Urinary bladder (tissue), 4 donors: ENCODE measurements at places on chromosomes 6 and 20. TPM values are rescaled to one million over a fixed set of nuclear protein-coding genes. Genes with fewer than 3 reads are reported as not detected.

- no peak for DNase-seq
Observed at GRCh38 chr6:136501096-136501495, 49.1 kb downstream of the MAP7 start.

GRCh38 chr20:53592992-53593465, 610 bp downstream of the ZNF217 start:
- no peak for DNase-seq

The NINL gene
- polyA plus RNA-seq: 6.2 TPM

DNA sequence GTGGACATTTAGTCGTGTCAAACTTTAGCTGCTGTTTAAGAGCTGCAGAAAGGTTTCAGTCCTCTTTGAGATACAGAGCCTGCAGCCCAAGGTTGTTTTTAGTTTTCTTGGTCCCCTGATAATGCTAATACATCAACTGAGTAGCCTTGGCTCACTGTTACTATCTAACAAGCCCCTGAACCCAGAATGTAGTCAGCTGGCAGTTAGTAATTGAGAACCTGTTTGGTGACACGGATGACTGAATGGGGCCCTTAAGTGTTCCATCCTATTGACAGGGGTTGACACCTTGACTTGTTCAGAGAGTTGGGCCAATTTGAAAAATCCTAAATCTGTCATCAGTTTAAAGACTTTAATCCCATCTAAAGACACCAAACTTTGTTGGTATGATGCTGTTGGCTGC, 2.8 kb downstream of the RTN4IP1 start:
- no peak for DNase-seq
